ENCODE measurements at places on chromosomes 7 and 10. TPM values are rescaled to one million over a fixed set of nuclear protein-coding genes. Genes with fewer than 3 reads are reported as not detected.

The PON3 gene
- 0.77 TPM for total RNA-seq

The NXPH1 gene
- total RNA-seq: not detected

The SPDYE3 gene
- total RNA-seq: not detected

The SNCG gene
- 21.2 TPM for total RNA-seq

The SFRP5 gene
- 1.3 TPM for total RNA-seq

The TRIL gene
- total RNA-seq: 2.4 TPM

The PHKG1 gene
- total RNA-seq: 30.4 TPM

The SVOPL gene
- total RNA-seq: not detected

The SPACDR gene
- 0.32 TPM for total RNA-seq

The OGA gene
- 79.8 TPM for total RNA-seq

The LGI1 gene
- total RNA-seq: not detected

The MSS51 gene
- 2.9 TPM for total RNA-seq

The KEL gene
- 0.27 TPM for total RNA-seq

The AKR1E2 gene
- 4.5 TPM for total RNA-seq

The RBP4 gene
- 4.2 TPM for total RNA-seq
